ENCODE measurements at places on chromosomes 3 and 15. TPM values are rescaled to one million over a fixed set of nuclear protein-coding genes. Genes with fewer than 3 reads are reported as not detected.

- DNase-seq: peak; percentile 62
- H3K36me3 ChIP-seq: no peaks in the 10 kb centered on the region
- H3K4me1 ChIP-seq: no peaks in the 10 kb centered on the region
- H3K4me3 ChIP-seq: no peak overlapping the region
- H3K27ac ChIP-seq: no peak overlapping the region
These were observed 40.4 kb downstream of the DNAJB8 start for GRCh38 chr3:128426128-128426921.

The GOLGA6B gene
- not detected for total RNA-seq

GRCh38 chr3:23100106-23100505, 103.0 kb upstream of the UBE2E2 start:
- no peaks in the 10 kb centered on the region for H3K36me3 ChIP-seq
- no peak overlapping the region for H3K4me3 ChIP-seq
- no peaks in the 10 kb centered on the region for H3K27me3 ChIP-seq
- H3K27ac ChIP-seq: no peak overlapping the region
- DNase-seq: no peak

- H3K4me3 ChIP-seq: no peak overlapping the region
- DNase-seq: no peak
- H3K36me3 ChIP-seq: no peaks in the 10 kb centered on the region
These were observed 4.9 kb downstream of the CCDC71 start for GRCh38 chr3:49161197-49161596.

The ROPN1 gene
- total RNA-seq: not detected

The C3orf80 gene
- not detected for total RNA-seq

GRCh38 chr3:176959867-176960266, 237.4 kb downstream of the TBL1XR1 start:
- H3K27ac ChIP-seq: no peak overlapping the region
- no peaks in the 10 kb centered on the region for H3K36me3 ChIP-seq
- no peaks in the 10 kb centered on the region for H3K27me3 ChIP-seq
- H3K4me3 ChIP-seq: no peak overlapping the region
- no peak for DNase-seq

The CFAP100 gene
- total RNA-seq: not detected

The PPP1R14D gene
- total RNA-seq: not detected

- H3K4me3 ChIP-seq: no peak overlapping the region
- H3K27me3 ChIP-seq: no peaks in the 10 kb centered on the region
- peaks cover 22% of the 10 kb centered on the region for H3K4me1 ChIP-seq
- no peaks in the 10 kb centered on the region for H3K36me3 ChIP-seq
- no peak overlapping the region for H3K27ac ChIP-seq
These were observed 44.2 kb upstream of the SKOR1 start for GRCh38 chr15:67781061-67781460.

The CEP19 gene
- total RNA-seq: 7.3 TPM

The RPUSD2 gene
- total RNA-seq: 30.3 TPM
